Tongue (tissue), 3 donors: ENCODE measurements at places on chromosomes 5 and 9. TPM values are rescaled to one million over a fixed set of nuclear protein-coding genes. Genes with fewer than 3 reads are reported as not detected.

The SARDH gene
- 8.0 TPM for total RNA-seq

The UGT3A1 gene
- total RNA-seq = 26.6 TPM

The SPINK4 gene
- not detected for total RNA-seq

The RGMB gene
- 61.5 TPM for total RNA-seq

The BTNL9 gene
- 5.8 TPM for total RNA-seq

The TCERG1 gene
- total RNA-seq = 67.6 TPM

The PCDHA4 gene
- total RNA-seq = 1.4 TPM

The TCOF1 gene
- 17.2 TPM for total RNA-seq

The TAS2R1 gene
- not detected for total RNA-seq

The NOL6 gene
- total RNA-seq = 19.7 TPM

The FOXI1 gene
- total RNA-seq = not detected

The PCDHA3 gene
- total RNA-seq = 0.10 TPM
